ENCODE measurements at places on chromosomes 2 and 18.
A peak's percentile ranks its signal among the peaks of the same experiment; 100 is the strongest.

DNA sequence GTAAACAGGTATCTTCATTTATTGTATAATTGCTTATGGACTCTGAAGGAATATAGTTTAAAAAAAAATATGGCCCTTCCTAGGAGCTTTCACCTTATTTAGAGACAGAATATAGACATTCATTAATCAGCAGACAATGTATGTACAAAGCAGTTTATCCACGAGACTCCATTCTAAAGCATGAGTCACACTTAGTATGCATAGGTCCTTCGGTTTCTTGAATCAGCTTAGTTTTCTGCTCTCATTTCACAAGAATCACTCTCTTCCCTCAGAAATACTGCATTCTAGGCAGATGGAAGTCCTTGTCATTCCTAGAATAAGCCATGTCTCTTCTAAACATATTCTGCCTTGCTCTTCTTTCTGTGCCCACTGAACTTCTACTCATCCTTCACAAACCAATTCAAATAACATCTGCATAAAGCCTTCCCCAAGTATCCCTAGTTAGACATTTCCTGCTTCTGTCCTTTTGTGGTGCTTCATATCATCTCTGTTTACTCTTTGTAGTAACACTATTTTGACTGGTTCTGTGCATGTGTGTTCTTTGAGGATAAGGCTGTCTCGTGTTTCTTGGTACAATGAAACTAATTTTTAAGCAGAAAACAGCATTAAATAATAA lies 84.5 kb downstream of the PTRHD1 start:
- no peak for DNase-seq

DNA sequence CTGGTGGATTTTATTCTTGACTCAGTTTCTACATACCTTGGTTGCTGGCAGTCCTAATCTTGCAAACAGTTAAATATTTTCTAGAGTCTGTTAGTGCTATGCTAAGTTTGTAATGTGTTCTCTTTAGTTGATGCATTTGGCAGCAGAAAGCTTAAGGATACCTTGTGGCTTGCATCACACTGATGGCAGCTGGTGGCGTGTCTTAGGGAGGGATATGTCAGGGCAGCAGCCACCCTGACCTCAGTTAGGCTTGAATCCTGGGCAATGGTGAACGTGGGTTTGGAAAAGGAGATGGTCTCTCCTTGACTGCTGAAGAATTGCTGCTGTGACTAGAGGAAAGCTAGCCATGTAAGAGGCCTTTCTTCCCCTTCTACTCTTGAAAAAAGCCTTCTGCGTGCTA lies 4.2 kb downstream of the IAH1 start:
- DNase-seq: no peak

DNA sequence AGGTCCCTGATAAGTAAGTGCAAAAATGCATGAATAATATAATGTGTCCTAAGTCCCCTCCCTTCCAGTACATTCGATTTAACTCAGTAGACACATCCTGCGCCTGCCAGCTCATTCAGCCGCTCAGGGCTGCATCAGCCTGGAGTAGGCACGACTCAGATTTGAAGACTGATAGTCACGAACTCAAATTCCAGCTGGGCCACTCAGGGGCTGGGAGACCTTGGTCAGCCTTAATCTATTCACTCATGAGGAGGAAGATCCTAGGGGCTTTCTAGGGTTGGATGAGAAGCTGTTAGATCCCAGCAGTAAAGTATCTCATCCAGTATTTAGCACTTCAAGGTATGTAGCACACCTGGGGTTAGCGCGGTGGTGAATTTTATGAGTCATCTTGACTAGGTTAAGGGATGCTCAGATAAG lies 98.9 kb upstream of the ODC1 start:
- DNase-seq: no peak

GRCh38 chr18:14031053-14031452 lies 101.2 kb downstream of the ZNF519 start:
- no peak for DNase-seq

DNA sequence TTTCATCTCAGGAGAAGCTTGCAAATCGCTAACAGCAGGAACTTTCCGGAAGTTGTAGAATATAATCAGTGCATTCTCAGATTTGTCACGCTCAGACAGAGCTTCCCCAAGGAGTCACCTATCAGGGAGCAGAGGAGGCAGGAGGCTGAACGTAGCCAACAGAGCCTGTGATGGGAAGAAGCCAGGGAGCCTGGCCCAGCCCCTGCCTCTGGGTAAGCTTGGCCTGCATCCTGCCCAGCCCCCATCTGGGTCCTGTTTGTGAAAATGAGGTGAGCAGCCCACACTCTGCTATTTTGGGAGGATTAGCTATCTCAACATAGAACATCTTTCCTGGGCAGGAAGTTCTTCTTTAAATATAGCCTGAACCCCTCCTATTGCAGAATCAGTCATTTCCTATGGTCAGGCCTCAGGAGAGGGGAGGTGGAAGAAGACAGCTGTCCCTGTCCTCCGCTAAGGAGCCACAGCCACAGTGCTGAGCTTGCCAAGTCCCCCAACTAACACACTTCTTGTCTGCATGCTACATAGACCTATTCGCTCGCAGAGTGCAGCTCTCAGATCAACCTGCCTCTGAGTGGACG lies 19.2 kb upstream of the PKDCC start:
- no peak for DNase-seq

- no peak for DNase-seq
Measured at GRCh38 chr2:204065566-204065965, 129.0 kb downstream of the ICOS start.

GRCh38 chr2:12819103-12819475 lies 102.4 kb downstream of the TRIB2 start:
- DNase-seq: peak; percentile 9

DNA sequence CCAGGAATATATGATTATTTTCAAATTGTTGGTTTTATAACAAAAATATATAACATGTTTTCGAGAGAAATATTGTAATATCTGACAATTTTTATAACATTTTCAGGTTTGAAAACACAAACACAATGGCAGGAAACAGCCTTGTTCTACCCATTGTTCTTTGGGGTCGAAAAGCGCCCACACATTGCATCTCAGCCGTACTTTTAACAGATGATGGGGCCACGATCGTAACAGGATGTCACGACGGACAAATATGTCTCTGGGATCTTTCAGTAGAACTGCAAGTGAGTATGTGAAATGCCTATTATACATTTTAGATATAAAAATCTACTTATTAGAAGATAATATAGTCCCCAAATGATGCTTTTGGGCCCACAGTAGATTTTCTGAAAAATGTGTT lies 21.2 kb downstream of the WDR7 start:
- DNase-seq: no peak

DNA sequence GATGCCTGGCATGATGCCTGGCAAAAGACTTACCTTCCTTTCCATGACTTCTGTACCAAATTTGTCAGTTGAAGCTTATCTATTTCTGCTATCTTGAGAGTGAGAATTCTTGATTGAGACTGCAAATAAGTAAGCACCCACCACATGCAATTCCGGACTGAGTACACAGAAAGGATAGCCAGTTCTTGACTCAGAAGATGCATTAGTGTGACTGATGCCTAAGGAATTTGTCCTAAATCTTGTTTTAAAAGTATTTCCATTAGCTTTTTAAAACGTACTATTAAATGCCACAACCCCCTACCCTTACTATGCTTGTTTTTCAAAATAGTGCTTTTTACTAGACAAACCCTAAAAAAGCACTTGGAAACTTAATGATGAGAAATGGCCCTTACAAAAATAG lies 545 bp downstream of the MPP4 start:
- DNase-seq: no peak

- no peak for DNase-seq
Measured at GRCh38 chr2:237209885-237210284, 124.2 kb downstream of the COPS8 start.

DNA sequence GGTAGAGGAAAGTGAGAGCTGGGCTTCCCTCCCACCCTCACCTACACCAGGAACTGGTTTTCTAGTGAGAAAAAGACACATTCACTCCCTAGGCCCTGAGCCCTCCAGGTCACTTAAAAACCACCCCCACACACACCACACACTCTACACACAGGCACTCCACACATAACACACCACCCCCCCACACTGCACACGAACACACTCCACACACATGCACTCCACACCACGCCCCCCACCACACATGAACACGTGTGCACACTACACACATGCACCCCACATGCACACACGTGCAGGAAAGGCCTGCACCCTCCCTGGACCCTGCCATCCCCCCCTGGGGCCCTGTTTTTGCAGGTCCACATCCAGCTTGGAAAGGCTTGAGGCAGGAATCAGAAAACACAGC lies 67.6 kb downstream of the RALBP1 start:
- DNase-seq: no peak

DNA sequence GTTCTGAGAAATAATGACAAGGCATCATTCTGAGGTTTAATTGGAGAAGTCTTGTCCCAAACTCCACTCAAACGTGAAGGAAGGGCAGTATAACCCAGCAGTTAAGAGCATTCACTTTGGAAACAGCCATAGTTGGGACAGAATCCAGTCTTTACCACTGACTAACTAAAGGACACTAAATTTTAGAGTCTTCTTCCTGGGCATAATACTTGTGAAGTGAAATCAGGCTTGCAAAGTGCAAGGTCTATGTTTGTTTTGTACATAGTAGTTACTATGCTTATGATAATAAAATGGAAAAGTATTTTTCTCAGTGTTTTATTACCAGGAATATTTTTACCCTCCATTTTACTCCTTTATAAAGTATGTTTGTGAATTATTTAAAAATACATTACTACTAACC lies 748.2 kb upstream of the ID2 start:
- DNase-seq: no peak

DNA sequence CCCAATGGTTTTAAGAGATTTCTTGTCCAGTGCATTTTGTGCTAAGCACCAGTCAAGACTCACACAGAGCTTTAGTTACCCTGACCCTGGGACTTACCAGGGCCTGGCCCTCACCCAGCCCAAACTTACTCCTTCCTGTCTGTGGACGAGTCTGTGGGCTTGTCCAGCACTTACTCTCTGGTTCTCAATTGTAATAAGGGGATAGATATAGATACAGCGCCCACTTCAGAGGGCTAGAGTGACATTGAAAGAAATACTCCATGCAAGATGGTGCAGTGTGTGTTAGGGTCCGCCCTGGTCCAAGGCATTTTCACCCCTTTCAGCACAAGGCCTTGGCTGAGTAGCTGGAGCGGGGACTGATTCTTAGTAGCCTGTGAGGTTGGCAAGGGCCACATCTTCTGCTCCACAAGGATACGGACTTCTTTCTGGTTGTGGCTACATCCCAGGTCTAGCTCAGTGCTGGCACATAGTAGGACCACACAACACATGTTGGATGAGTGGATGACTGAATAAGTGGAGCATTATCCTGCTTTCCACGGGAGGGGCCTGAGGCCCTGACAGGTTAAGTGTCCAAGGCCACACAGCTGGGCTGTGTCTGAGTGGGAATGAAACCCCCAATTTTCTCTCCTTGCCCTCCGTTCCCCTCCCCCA lies 3.8 kb upstream of the ARID5A start:
- no peak for DNase-seq

GRCh38 chr2:198282061-198282460 lies 477.7 kb downstream of the PLCL1 start:
- DNase-seq: no peak

- peak; percentile 11 for DNase-seq
Measured at GRCh38 chr2:128321784-128322714, 3.4 kb upstream of the HS6ST1 start.

DNA sequence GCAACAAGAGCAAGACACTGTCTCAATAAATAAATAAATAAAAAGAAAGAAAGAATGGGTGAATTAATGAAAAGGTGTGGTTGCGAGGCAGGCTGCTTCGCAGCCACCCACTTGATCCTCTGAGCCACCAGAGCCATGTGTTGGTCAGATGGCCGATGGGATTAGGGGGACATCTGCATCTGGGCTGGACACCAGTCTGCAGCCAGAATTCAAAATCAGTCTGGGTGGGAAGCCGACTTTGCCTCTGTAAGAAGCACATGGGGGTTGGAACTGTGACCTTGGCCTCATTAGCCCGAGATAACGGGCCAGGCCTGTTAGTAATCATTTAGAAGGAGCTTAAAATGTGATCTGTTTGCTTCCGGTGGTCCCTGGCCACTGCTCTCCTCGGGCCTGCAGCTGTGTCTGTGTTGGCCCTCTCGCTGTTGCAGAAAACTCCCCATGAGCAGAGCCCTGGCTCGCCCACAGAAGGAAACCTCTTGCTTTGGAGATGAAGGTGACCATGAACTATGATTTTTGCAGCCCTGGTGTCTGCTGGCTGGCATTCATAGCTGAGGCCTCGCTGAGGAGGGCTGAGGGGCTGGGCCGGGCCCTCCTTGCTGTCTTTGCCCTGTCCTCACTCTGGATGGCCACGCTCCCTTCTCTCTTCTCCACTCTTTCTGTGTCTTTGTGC lies 94.4 kb downstream of the DYSF start:
- DNase-seq: no peak

GRCh38 chr2:216210701-216211540 lies 101.8 kb downstream of the XRCC5 start:
- no peak for DNase-seq

DNA sequence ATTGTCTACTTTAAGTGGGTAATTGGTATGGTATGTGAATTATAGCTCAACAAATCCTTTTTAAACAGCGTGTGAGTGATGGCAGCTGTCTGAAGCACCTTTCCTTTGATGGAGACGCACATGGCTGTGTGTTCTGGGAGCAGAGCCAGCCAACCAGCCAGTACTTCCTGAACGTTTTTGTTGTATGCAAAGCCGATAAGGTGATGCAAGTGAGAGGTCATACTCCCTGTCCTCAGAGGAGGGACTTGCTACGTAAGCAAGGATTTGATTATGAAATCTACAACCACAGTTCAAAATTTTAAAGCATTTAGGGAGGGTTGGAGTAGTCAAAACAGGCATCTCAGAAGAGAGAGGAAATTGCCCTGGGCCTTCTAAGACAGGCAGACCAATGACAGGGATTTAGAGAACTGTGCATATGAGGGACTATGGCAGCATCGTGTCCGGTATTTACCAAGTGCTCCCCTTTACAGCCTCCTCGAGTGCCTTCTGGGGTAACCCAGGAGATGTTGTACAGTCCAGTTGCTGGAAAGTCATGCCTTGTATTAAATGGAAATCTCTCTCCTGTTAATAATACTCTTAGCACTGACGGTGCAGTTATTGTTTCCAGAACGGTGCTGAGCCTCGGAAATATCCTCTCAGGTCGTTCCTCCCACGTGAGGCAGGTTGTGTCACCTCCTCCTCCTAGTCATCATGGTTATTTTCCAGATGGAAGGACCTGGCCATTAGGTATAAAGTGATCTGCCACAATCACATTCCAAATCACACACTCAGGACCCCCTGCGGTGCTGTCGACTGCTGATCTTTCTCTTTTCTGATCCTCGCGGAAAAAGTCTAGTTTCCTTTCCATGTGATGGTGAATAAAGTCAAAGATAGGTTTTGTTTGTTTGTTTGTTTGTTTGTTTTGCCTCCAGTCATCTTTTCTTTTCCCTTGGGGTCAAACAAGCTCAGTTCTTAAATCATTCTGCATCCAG lies 28.4 kb downstream of the ARHGEF4 start:
- DNase-seq: peak; percentile 72

DNA sequence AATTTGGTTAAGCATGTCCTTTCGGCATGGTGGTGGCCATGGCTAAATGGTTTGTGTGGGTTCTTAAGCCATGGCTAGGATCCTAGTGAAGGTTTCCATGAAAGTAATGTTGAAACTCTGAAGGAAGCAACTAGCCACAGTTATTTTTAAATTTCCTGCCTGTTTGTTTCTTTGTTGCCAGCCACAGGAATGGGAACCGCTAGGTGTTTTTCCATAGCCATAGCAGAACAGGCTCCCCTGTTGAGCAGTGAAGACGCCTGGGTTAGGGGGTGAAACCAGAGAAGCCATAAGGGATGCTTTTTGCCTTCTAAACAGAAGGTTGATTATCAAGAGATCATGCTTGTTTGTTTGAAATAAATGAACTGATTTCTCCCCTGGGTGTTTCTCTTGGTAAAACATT lies 60.1 kb upstream of the CHMP1B start:
- DNase-seq: no peak

- DNase-seq: no peak
Measured at GRCh38 chr18:11498821-11499220, 110.6 kb upstream of the SLC35G4 start.
